ENCODE measurements at places on chromosomes 11 and 22. TPM values are rescaled to one million over a fixed set of nuclear protein-coding genes. Genes with fewer than 3 reads are reported as not detected.

The SYT9 gene
- not detected for total RNA-seq

The RIMBP3B gene
- 0.42 TPM for total RNA-seq

The BSCL2 gene
- total RNA-seq: 40.8 TPM

The PGAP2 gene
- 11.5 TPM for total RNA-seq

The NELL1 gene
- 0.16 TPM for total RNA-seq

The GVQW3 gene
- 2.4 TPM for total RNA-seq

The DDTL gene
- not detected for total RNA-seq

The TRMT2A gene
- 79.7 TPM for total RNA-seq

The SNRPD3 gene
- total RNA-seq: 202 TPM

The LYVE1 gene
- total RNA-seq: not detected

The TENM4 gene
- total RNA-seq: 0.21 TPM

The MMP12 gene
- total RNA-seq: not detected

The PAMR1 gene
- 3.8 TPM for total RNA-seq

The GAS2L1 gene
- 20.4 TPM for total RNA-seq

All from myocyte (in vitro differentiated cells).